ENCODE measurements at places on chromosomes 6 and 20.

- DNase-seq: no peak
These were observed 37.6 kb upstream of the CST5 start for GRCh38 chr20:23917024-23917725.

GRCh38 chr6:93219447-93219846 is 199.9 kb downstream of the EPHA7 start:
- DNase-seq: no peak

GRCh38 chr20:20365480-20366161 is 2.3 kb upstream of the INSM1 start:
- no peak for DNase-seq

GRCh38 chr20:49161428-49162152 is 26.5 kb downstream of the STAU1 start:
- DNase-seq: no peak
